Left lobe of liver (tissue), 2 donors: ENCODE measurements at places on chromosomes 3 and 15.
A peak's percentile ranks its signal among the peaks of the same experiment; 100 is the strongest.

- no peak for DNase-seq
Observed at GRCh38 chr3:182484682-182485081, 308.6 kb upstream of the ATP11B start.

GRCh38 chr3:37571269-37571668, 290.4 kb upstream of the CTDSPL start:
- DNase-seq, result no peak

GRCh38 chr3:186032321-186032720, 76.6 kb downstream of the ETV5 start:
- no peak for DNase-seq

GRCh38 chr15:48541341-48542278, 103.9 kb downstream of the FBN1 start:
- DNase-seq, result no peak

DNA sequence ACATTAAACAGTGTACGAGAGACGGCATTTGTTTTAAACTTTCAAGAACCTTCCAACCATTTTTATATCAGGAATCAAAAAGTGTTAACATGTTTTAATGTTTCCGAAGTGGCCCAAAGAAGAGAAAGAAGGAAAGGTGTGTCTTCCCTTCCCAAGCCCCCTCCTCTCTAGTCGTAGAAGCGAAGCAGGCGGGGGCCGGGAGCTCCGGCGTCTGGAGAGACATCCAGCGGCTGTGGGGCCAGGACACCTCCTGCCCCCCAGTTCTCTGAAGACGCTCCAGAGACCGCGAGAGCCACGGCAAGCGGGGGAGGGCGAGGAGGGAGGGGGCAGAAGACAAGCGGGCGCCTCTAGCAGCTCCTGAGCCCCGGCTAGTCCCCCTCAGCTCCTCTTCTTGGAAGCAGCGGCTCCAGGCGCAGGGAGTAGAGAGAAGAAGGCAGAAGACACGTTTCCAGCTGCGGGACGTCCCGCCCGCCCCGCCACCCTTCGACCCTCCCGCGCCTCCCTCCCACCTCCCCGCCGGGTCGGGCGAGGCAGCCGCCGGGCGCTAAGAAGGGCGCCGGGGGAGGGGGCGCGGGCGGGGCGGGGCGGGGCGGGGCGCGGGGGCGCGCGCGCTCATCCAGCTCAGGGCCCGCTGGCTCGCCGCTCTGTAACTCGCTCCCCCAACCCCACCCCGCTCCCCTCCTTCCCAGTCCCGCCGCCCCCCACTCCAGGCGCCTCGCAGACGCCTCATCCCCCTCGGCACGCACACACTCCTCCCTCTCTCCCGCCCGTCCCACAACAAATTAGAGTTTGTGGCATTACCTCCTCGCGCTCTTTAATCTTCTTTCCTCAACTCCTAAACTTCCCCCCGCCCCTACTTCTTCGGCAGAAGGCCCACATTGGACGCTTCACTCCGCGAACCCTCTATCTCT, at the start of gene ZBTB20:
Gene ZBTB20 (minus strand): TSS at position 871 of the 911 bp plus-strand sequence.
- no peak for DNase-seq

DNA sequence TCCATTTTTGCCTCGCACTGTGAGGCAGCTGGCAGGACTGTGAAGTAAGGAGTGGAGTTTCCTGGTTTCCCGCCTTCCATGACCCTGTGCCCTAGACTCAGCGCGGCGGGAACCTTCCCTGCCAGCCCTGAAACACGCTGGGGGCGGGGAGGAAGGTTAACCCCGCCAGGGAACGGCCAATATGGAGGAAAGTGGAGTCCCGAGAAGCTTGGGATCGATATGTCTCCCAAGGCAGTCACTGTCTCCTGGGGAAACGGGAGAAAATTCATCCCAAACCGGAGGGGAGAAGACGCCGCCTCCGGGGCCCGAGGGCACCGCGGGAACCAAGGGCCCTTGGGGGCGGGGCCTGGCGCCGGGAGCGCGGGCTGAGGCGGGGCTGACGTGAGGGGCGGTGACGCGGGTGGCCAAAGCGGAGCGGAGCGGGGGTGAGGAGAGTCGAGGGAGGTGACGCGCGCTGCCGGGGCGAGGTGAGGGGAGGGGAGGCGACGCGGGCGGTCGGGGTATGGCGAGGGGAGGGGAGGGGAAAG, at the start of gene HMCES:
Gene HMCES (plus strand): TSS at position 432 of the 527 bp plus-strand sequence. CDS start 863 bp downstream, outside the sequence.
- peak; percentile 96 for DNase-seq

- no peak for DNase-seq
Observed at GRCh38 chr3:78274475-78275065, 1234.7 kb downstream of the ROBO2 start.
